ENCODE measurements at places on chromosomes 1 and 21. TPM values are rescaled to one million over a fixed set of nuclear protein-coding genes. Genes with fewer than 3 reads are reported as not detected.

The LYPD8 gene
- not detected for total RNA-seq

The OR2M3 gene
- total RNA-seq: not detected

The APOBEC4 gene
- not detected for total RNA-seq

GRCh38 chr1:84603223-84603622, 29.0 kb upstream of the CTBS start:
- DNase-seq: no peak

DNA sequence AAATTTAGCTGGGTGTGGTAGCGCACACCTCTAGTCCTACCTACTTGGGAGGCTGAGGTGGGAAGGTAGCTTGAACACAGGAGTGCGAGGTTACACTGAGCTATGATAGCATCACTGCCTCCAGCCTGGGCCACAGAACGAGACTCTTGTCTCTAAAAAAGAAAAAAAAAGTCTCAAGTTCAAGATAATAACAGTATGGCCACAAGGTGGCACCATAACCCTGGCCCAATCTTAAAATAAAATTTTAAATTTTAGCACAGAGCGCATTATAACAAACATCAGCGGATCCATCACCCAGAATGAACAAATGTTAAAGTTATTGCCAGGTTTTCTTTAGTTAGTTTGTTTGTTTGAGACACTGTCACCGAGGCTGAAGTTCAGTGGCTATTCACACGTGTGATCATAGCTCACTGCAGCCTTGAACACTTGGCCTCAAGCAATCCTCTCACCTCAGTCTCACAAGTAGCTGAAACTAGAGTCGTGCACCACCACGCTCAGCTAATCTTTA, 2.9 kb upstream of the HTR6 start:
- peak; percentile 69 for DNase-seq

The NHLH1 gene
- 0.32 TPM for total RNA-seq

The CATSPERE gene
- total RNA-seq: not detected

GRCh38 chr1:225517697-225518096, 89.9 kb upstream of the LBR start:
- DNase-seq: no peak

The OR1C1 gene
- not detected for total RNA-seq

The PRCC gene
- total RNA-seq: 80.4 TPM

DNA sequence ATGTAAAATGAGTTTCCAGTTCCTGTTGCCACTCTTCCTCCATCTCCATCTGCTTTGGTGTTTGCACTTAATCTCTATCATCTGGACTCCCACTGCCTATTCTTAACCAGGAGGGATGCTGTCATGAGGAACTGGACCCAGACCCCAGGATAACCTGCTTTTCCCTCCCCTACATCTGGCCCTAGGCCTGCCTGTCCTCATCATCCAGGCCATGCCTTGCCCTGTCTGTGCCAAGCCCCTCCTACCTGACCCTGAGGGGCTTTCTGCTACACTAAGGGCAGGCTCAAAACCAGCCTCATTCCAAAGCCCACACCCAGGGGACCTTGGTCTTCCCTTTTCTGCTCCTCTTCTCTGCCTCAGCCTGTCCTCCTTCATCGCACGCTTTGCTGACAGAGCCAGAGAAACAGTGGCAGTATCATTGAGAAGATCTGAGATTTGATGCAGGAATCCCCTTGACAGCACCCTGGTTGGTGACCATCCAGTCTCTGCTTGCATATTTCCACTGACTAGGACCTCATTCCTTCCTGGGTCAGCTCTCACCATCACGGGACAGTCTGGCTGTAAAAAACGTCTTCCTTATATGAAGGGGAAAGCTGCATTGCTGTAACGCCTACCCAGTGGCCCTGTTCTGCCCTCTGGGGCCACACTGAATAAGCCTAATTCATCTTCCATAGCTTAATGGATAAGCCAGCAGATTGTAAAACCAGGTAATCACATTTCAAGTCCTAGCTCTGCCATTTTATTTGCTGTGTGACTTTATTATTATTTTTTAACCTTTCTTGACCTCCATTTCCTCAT, 38.8 kb downstream of the PLXNA2 start:
- DNase-seq: no peak

The NFIA gene
- total RNA-seq: 3.0 TPM

The DNASE2B gene
- not detected for total RNA-seq

DNA sequence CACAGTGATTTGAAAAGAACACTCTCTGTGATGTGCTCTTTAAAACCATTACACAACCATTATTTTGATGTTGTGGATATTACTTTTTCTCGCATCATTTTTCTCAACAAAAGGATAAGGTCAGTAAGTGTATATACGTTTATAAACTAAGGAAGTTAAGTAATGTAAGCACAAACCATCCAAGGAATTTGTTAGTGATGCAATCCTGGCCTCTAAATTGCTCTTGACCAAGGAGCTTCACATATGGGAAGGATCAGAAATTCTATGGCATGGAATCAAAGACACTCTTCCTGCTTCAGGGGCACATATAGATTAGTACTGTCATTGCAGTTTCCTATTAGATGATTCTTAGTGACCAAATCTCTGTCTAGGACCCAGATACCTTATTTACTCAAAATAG, 3.6 kb upstream of the PPP2R5A start:
- no peak for DNase-seq

The CACNA1S gene
- not detected for total RNA-seq

GRCh38 chr21:41678924-41679318, 87.9 kb downstream of the RIPK4 start:
- peak; percentile 37 for DNase-seq

The NEGR1 gene
- not detected for total RNA-seq

The KIF26B gene
- 0.16 TPM for total RNA-seq

GRCh38 chr1:31793586-31794285, 22.1 kb downstream of the SPOCD1 start:
- DNase-seq: peak; percentile 2

GRCh38 chr1:54335011-54335754, 71.0 kb downstream of the SSBP3 start:
- DNase-seq: no peak

- DNase-seq: no peak
Measured at GRCh38 chr1:116545359-116545705, 25.5 kb downstream of the CD58 start.

DNA sequence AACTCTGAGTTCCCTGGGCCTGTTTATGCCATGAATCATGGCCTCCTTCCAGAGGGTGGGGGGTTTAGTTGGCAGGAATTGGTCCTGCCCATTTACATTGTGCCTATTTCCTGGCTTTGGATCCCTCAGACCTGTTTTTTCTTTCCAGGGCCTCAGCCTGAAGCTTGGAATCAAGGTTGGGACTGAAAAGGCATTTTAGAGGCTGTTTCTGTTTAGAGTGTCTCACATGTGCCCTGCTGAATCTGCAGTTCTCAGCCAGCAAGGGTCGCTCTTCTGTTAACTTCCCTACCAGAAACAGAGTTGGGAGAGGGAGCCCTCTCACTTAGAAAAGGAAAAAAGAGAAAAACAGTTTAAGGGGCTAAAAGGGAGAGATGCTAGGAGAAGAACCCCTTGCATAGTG, 191.1 kb downstream of the PTPRC start:
- DNase-seq: peak; percentile 9

The LCE2C gene
- not detected for total RNA-seq

The C1orf185 gene
- total RNA-seq: not detected

The MR1 gene
- total RNA-seq: 25.3 TPM

GRCh38 chr1:172809750-172810149, 150.8 kb downstream of the FASLG start:
- DNase-seq: no peak

The TPTE gene
- not detected for total RNA-seq

- no peak for DNase-seq
Measured at GRCh38 chr1:31300193-31300592, 3.4 kb downstream of the ZCCHC17 start.

The IPO13 gene
- 12.5 TPM for total RNA-seq

- no peak for DNase-seq
Measured at GRCh38 chr1:181175356-181175910, 86.9 kb downstream of the IER5 start.

GRCh38 chr21:45480701-45481500, 61.3 kb downstream of the SLC19A1 start:
- no peak for DNase-seq

DNA sequence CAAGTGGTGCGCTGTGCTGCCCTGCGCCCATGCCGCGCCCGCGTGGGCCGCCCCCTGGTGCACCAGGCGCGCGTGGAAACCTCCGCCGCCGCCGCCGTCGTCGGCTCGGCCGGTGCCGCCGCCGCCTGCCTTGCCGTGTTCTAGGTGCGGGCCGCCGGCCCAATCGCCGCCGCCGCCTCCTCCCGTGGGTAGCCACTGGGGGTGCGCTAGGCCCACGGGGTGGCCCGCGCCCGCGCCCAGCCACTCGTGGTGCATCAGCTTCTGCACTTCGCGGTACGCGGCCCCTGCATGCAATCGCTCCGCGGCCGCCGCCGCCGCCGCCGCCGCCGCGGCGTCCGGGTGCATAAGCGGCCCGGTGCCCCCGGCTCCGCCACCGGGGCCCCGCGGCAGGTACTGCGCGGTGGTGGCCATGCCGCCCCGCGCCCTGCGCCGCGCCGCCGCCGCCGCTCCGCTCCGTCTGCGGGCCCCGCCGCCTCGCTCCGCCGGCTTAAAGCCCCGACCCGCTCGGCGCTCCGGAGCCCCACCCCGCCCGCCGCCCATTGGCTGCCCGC, at the start of gene POU3F1:
POU3F1 (minus strand) TSS at position 461 of the 551 bp plus-strand sequence; CDS start at position 411, 50 bp downstream.
- DNase-seq: peak; percentile 28

DNA sequence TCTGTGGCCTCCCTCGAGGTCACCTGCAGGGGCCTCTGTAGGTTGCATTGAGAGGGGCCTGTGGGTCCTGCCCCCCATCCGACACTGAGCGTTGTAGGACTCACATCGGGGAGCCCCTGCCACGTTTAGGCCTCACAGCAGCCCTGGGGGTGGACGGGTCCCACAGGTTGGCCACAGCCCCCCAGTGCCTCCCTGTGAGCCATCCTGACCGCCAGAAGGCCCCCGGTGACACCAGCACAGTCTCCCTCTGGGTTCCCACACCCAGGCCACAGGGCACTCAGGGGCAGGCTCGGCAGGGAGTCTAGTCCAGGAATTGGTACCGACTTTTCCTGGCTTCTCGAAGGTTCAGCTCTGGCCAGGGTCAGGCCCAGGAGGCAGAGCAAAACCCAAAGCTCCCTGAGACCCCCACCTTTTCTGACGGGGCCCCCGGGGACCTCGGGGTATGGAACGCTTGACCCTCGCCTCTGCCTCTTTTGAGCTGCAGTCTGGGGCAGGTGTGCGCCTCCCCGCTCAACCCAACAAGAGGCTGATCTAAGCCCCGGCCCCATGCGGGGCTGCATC, 13.9 kb upstream of the POFUT2 start:
- no peak for DNase-seq

The PRRX1 gene
- not detected for total RNA-seq

The ELAPOR1 gene
- 7.1 TPM for total RNA-seq

DNA sequence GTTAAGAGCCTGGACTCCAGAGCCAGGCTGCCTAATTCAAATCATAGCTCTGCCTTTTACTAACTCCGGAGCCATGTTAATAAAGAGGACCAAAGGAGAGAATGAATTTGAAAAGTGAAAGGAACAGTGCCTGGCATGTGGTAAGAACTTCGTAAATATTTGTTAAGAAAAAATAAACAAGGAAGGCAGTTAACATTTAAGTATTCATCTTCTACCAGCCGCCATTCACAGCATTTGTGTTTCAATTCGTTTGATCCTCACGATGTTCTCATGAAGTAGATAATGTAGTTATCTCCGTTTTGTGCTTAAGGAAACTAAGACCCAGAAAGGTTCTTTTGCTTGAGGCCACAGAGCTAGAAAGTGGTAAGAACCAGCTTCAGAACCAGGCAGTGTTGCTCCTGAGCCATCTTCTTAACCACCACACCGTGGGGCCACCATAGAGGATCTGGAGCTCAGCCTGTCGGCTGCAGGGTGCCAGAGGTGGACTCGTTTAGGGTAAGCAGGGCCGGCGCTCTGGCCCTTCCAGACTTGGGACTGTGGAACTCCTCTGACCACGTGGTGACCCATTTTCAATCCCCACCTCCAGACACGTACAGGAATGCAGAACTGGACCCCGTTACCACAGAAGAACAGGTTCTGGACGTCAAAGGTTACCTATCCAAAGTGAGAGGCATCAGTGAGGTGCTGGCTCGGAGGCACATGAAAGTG, 11.9 kb downstream of the MFN2 start:
- no peak for DNase-seq

- DNase-seq: no peak
Measured at GRCh38 chr1:198096390-198096789, 60.4 kb upstream of the NEK7 start.

DNA sequence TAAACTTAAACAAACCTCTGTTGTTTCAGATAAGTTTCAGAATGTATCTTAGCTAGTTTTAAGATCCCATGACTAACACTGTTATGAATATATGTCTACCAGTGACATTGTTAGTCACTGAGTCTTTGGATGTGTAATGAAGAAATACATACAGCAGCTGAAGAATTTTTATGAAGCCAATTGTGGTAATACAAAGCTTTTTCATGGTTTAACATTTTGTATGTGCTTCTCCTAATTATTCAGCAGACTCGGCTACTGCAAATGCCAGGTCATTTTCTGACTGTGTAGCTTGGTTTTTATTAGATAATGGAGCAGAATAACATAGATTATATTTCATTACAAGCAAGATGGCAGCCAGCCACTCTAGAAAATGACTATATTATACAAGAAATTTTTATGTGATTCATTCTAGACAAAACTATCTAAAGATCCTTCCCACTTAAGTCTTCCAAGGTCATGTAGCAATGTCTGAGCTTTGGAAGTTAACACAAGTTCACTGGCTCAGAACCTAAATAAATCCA, 147.8 kb downstream of the TNFSF18 start:
- no peak for DNase-seq

The FCGR1A gene
- not detected for total RNA-seq

- no peak for DNase-seq
Measured at GRCh38 chr1:198986036-198986435, 347.2 kb downstream of the PTPRC start.

DNA sequence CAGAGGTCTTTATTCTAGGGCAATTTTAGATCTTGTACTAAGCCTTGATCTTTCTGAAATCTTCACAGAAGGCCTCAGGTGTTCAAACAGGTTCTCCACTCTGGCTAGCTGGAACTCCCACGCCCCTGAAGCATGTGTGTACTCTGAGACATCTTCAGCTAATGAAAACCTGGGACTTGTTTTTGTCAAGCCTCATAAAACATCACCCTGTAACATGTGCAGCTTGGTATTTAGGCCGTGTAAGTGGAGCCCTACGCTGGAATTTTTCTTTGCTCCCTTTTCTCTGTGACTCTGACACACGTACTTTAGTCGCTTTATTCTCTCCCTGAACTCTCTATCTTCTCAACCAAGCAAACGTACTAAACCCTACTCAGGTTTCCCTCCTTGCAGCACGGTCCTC, 701.9 kb upstream of the ZP4 start:
- no peak for DNase-seq

The XPR1 gene
- 25.2 TPM for total RNA-seq

DNA sequence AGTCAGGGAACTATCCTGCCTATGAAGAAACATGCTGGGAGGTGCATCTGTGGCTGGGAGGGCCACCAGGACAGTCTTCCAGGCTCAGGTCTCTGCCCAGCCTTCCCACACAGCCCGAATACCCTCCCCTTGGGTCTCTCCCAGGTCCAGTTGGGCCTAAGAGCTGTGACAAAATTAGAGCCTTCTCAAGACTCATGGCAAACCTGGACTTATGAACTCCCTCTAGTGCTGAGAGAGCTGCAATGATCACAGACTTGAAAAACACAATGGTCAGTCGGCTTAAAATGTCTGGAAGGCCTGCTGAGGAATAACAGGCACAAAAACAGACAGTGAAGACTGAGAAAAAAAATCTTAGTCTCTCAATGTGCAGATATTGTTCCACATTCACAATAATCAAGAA, 325.1 kb downstream of the BRINP2 start:
- no peak for DNase-seq
